ENCODE measurements at places on chromosomes 12 and 14. TPM values are rescaled to one million over a fixed set of nuclear protein-coding genes. Genes with fewer than 3 reads are reported as not detected.

DNA sequence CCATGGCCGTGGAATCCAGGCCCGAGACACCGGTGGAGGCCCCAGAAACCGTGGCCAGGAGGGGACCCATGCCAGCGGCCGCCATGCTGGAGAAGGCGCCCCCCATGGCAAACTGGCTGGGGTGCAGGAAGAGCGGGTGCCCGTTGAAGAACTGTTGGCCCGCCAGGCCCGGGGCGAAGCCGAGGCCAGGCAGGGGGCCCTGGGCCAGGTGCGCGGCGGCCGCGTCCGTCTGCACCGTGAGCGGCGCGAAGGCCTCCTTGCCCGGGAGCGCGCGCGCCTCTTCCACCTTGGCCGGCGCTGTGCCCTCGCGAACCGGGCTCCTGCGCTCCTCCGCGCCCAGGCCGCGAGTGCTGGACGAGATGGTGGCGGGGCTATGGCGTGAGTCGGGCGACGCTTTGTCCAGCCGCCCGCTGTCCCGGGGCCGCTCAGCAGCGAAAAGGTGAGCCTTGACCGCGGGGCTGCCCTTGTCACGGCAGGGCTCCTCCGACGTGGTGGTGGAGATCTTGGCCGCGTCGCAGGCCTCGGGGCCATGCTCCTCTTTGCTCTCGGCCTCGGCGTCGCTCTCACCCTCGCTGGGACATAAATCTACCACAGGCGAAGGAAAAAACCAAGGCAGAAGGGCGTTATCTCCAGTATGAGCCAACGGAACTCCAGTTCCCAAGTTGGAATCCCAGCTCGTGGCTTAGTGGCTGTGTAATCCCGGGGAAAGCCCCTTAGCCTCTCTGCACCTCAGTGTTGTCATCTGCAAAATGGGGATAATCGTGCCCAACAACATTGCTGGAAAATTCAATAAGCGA lies 9.5 kb downstream of the TBX3 start:
- DNase-seq, result no peak

Gene ESRRB
- total RNA-seq, result not detected

Gene MMP19
- not detected for total RNA-seq

Gene RNASE7
- total RNA-seq, result not detected

GRCh38 chr12:26614011-26614616 lies 218.9 kb downstream of the ITPR2 start:
- DNase-seq, result peak; percentile 13

- DNase-seq, result no peak
Observed at GRCh38 chr14:33370426-33370825, 431.7 kb downstream of the NPAS3 start.

GRCh38 chr12:72888693-72889092 lies 616.5 kb downstream of the TRHDE start:
- no peak for DNase-seq

Gene FITM1
- total RNA-seq, result not detected

Data from activated naive CD8-positive, alpha-beta T cell treated with anti-CD3 and anti-CD28 coated beads for 36 hours (primary cell).